Adrenal gland (tissue), 19 donors: ENCODE measurements at places on chromosomes 2 and 18. TPM values are rescaled to one million over a fixed set of nuclear protein-coding genes. Genes with fewer than 3 reads are reported as not detected.

The HOXD9 gene
- total RNA-seq: 3.1 TPM

The ANKRD39 gene
- 23.9 TPM for total RNA-seq

The CCDC68 gene
- total RNA-seq: 2.0 TPM

The TSGA10 gene
- total RNA-seq: 24.1 TPM

The DAW1 gene
- not detected for total RNA-seq

The CRYGD gene
- total RNA-seq: not detected

The NAT8 gene
- not detected for total RNA-seq

The DHRS9 gene
- total RNA-seq: not detected

The CD226 gene
- total RNA-seq: 3.2 TPM

The AMER3 gene
- 0.83 TPM for total RNA-seq

The CRYGC gene
- not detected for total RNA-seq

The GAREM1 gene
- 19.8 TPM for total RNA-seq

The GCG gene
- not detected for total RNA-seq
